Ovary (tissue), 10 donors: ENCODE measurements at places on chromosomes 2 and 18. TPM values are rescaled to one million over a fixed set of nuclear protein-coding genes. Genes with fewer than 3 reads are reported as not detected.

DNA sequence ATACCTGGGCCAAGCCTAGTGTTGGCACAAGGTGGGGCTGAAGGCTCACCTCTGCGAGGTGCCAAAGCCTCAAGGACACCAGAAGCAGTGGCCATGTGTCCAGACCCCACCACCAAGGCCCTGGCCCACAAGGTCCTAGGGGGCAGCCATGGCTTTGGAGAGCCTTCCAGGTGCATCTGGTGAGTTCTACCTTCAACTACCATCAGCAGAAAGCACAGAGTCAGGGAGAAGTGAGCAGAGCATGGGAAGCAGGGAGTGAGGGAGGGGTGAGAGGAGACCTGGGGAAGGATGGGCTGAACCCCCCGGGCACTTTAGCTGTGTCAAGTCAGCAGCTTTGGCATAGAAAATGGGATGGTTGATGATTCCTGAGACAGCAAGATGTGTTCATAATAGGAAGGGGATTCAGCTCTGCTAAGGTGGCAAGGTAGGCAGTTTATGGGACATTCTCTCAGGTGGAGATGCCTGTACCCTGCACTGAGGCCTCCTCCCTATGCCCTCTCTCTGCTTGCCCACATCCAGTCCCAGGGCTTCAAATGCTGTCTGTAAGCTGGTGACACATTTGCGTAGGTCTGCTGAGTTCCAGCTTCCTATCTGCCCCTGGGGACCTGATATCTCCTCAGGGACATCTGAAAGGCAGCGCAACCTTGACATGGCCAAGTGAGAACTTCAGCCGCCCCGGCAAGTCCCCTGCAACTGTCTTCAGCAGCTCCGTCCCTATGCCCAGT lies 83.4 kb upstream of the RGPD5 start:
- DNase-seq: no peak

- no peak for DNase-seq
Observed at GRCh38 chr2:188142636-188143295, 148.9 kb upstream of the GULP1 start.

DNA sequence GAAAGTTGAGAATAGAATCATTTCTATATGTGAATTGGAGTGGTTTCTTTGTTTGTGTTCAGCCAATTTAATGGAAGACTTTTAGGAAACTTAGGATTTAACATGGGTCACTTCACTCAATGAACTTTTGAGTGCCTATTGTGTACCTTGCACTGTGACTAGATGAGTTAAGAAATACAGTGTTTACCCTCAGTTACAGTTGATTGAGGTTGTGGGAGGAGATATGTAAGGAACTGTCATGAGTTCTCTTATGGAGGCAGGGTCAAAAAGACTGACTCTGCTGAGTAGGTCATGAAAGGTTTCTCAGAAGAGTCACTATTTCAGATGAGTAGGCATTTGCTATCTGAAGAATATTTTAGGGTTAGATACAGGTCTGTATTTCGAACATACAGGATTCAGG lies 98.6 kb downstream of the RAB3GAP1 start:
- no peak for DNase-seq

DNA sequence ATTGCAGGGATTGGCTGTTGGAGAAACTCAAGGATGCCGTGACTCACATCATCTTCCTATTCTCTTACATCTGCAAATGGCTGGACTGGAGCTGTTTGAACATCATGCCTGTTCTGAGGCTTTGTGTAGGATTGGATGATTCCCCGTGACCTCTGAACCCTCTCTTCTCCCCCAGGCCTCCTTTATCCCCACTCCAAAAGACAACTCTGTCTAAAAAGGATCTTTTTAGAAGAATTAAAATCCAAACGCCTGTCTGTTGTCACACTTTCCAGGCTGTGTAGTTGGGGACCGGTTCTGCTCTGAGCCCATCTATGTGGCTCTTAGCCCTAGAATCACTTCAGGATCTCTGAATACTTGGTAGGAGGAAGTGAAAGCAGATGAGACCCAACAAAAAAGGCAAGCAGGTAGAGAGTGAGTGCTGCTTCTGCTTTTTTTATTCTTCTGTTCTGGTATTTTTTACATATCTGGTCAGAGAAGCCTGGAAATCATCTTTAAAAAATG lies 565 bp downstream of the SP140 start:
- no peak for DNase-seq

GRCh38 chr2:104840893-104841585 lies 12.9 kb upstream of the POU3F3 start:
- no peak for DNase-seq

DNA sequence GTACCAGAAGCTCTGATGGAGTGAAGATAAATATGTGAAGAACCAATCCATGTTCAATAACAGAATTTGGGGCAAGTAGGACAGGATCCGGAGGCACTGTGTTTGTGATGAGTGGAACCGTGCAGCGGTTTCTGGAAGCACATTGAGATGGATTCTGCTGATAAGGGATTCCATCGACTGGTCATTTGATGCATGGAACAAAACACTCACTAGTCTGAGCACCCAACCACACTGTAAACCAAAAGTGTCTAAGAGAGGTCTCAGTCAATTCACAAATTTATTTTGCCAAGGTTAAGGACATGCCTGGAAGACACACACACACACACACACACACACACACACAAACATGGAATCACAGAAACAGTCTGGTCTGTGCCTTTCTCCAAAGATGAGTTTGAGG lies 459.5 kb downstream of the FBXO15 start:
- DNase-seq: no peak

DNA sequence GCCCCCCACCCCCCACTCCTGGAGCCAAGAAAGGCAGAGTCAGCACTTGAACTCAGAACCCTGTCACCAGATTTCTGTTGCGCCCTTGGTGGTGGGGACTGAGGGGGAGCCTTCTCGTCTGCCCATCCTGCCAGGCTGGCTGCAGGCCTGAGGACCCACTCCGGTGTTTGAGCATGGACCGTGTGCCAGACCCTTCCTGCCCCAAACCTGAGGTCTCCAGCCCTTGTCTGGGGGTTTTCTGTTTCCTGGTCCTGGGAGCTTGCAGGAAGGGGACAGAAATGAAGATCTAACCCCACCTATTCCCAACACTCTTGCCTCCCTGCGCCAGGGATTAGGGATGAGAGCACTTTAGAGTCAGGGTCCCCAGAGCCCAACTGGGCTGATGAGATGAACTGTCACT lies 190.6 kb downstream of the HAUS1 start:
- no peak for DNase-seq

GRCh38 chr18:25465152-25465732 lies 113.3 kb upstream of the ZNF521 start:
- no peak for DNase-seq

GRCh38 chr18:629269-630150 lies 27.9 kb upstream of the TYMS start:
- DNase-seq: no peak

DNA sequence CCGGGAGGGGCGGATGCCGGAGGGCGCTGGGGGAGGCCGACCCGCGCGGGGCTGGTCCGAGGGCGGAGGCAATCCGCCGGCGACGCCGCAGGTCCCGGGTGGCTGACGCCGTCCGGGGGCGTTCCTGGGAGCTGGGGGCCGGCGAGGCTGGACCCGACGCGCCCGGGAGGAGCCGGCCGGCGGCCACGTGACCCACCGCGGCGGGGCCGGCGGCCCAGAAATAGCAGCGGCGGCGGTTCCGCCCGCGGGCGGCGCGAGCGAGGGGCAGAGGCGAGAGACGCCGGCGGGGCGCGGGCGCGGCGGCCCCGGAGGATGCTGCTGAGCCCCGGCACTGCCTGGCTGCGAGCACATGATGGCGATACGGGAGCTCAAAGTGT lies at the start of gene RAB31:
Gene RAB31, plus strand, starts transcription at position 245 of the 377 bp plus-strand sequence. Its CDS starts 105 bp downstream, at position 350.
- DNase-seq: peak; percentile 90

GRCh38 chr18:23619388-23619881 lies 33.1 kb upstream of the NPC1 start:
- no peak for DNase-seq

GRCh38 chr2:97068074-97068473 lies 26.6 kb downstream of the FAHD2B start:
- no peak for DNase-seq

DNA sequence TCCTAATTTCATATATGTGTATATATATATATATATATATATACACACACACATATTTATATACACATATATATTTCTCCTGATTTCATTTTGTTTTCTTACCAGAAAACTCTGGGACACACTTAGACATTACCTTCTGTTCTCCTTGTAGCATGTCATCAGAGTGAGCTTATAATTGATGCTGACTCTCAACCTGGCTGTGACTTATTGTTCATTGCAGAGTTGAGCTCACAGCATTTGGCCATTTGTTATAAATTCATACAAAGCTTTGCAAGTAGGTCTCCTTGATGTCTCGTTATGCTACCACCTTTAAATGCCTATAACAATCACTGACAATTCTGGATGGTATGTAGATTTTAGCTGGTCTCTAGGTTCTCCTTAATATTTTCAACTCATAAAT lies 314.8 kb downstream of the LRRTM4 start:
- no peak for DNase-seq

The PROKR1 gene
- not detected for total RNA-seq

The EN1 gene
- total RNA-seq: not detected

The ANKRD30BL gene
- 1.1 TPM for total RNA-seq

The LYG1 gene
- 3.1 TPM for total RNA-seq

The MXD1 gene
- 6.7 TPM for total RNA-seq

The SESTD1 gene
- total RNA-seq: 11.7 TPM

The UGT1A3 gene
- total RNA-seq: not detected

The MYO7B gene
- not detected for total RNA-seq

The NEURL3 gene
- total RNA-seq: not detected

The CPO gene
- not detected for total RNA-seq
